Spinal cord (tissue), 10 donors: ENCODE measurements at places on chromosomes 5 and 9. TPM values are rescaled to one million over a fixed set of nuclear protein-coding genes. Genes with fewer than 3 reads are reported as not detected.

GRCh38 chr9:569296-569695, 272.2 kb upstream of the DMRT1 start:
- no peak for DNase-seq
- H3K4me3 ChIP-seq: no peak overlapping the region
- peaks cover 11% of the 10 kb centered on the region for H3K4me1 ChIP-seq
- no peaks in the 10 kb centered on the region for H3K36me3 ChIP-seq
- H3K27me3 ChIP-seq: no peaks in the 10 kb centered on the region

The FLT4 gene
- total RNA-seq: 10.1 TPM

- no peak overlapping the region for H3K27ac ChIP-seq
- H3K4me1 ChIP-seq: peaks cover 26% of the 10 kb centered on the region
- H3K36me3 ChIP-seq: peaks cover 61% of the 10 kb centered on the region
- no peak overlapping the region for H3K4me3 ChIP-seq
- DNase-seq: no peak
- H3K27me3 ChIP-seq: no peaks in the 10 kb centered on the region
Observed at GRCh38 chr9:128820665-128821583, 2.6 kb downstream of the ENDOG start.

GRCh38 chr9:135939351-135940265, 21.6 kb downstream of the UBAC1 start:
- no peak overlapping the region for H3K4me3 ChIP-seq
- DNase-seq: no peak
- H3K36me3 ChIP-seq: peaks cover 83% of the 10 kb centered on the region
- H3K27me3 ChIP-seq: no peaks in the 10 kb centered on the region
- H3K4me1 ChIP-seq: no peaks in the 10 kb centered on the region
- no peak overlapping the region for H3K27ac ChIP-seq

DNA sequence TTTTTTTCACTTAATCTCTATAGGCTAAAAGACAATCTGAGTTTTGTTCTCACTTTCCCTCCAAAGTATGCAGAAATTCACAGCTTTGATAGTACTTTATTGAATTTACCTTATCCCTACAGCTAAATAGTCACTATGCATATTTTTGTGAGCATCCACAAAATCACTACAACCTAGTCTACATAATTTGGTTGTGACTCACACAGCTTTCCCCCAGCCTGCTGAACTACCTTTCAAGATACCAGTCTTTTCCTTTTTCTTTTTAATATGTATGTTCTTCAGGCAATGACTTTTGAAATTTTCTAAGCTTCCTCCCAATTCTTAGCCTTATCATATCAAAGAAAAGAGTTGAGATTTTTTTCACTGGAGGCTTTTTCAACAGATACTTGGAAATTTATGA, 347.3 kb upstream of the CDH6 start:
- no peaks in the 10 kb centered on the region for H3K4me1 ChIP-seq
- no peak overlapping the region for H3K4me3 ChIP-seq
- H3K27ac ChIP-seq: no peak overlapping the region
- no peak for DNase-seq
- no peaks in the 10 kb centered on the region for H3K36me3 ChIP-seq

GRCh38 chr9:79574136-79574535, 2.4 kb downstream of the TLE4 start:
- H3K27ac ChIP-seq: no peak overlapping the region
- H3K4me1 ChIP-seq: peaks cover 9% of the 10 kb centered on the region
- H3K27me3 ChIP-seq: peaks cover 7% of the 10 kb centered on the region
- peak overlapping the region; percentile 70 for H3K4me3 ChIP-seq
- H3K36me3 ChIP-seq: no peaks in the 10 kb centered on the region

DNA sequence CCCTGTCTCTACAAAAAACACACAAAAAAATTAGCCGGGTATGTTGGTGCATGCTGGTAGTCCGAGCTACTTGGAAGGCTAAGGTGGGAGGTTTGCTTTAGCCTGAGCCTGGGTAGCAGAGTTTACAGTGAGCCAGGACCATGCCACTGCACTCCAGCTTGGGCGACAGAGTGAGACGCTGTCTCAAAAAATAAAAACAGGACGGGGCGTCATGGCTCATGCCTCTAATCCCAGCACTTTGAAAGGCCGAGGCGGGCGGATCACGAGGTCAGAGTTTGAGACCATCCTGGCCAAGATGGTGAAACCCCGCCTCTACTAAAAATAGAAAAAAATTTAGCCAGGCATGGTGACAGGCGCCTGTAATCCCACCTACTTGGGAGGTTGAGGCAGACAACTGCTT, 40.3 kb downstream of the UBE2D2 start:
- peaks cover 39% of the 10 kb centered on the region for H3K36me3 ChIP-seq
- no peak overlapping the region for H3K4me3 ChIP-seq
- DNase-seq: no peak
- H3K27ac ChIP-seq: no peak overlapping the region

GRCh38 chr9:94120854-94121376, 36.7 kb downstream of the PTPDC1 start:
- H3K4me1 ChIP-seq: no peaks in the 10 kb centered on the region
- H3K4me3 ChIP-seq: no peak overlapping the region
- no peaks in the 10 kb centered on the region for H3K36me3 ChIP-seq
- DNase-seq: no peak
- no peak overlapping the region for H3K27ac ChIP-seq

DNA sequence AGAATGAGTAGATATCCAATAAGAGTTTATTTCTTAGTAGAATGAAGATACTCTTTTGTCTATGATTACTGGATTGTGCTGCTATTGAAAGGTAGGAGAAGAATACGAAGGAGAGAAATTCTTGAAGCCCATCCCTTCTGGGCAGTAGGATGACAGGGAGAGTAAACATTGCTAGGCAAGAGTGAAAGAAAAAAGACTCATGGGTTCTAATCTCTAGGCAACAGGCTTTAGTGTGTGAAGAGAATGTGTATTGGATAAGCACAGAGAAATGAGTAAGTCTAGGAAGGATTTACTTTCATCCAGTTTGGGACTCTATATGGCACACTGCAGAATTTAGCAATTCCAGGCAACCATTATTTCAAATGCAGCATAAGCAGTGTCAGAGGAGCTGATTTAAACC, 216.0 kb downstream of the GABRG2 start:
- no peaks in the 10 kb centered on the region for H3K27me3 ChIP-seq
- no peaks in the 10 kb centered on the region for H3K4me1 ChIP-seq
- H3K36me3 ChIP-seq: no peaks in the 10 kb centered on the region
- H3K4me3 ChIP-seq: no peak overlapping the region
- peak; percentile 51 for DNase-seq

DNA sequence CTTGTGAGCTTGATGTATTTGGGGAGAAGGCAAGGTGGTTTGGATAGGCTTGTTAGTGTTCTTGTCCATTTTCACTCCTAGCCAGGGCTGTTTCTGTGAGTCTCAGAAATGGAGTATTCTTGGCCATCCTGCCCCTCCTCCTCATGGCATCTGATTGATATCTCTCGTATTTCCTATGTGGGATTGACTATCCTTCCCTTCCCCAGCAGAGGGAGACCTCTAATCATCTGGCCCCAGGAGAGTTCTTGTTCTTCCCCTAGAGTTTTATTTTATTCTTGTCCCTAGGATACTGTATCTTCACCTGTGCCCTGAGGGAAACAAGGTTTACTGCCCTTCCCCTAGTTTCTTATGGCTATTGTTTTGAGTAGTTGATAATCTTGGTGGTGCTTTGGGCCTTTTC, 114.4 kb downstream of the VPS13A start:
- no peak overlapping the region for H3K4me3 ChIP-seq
- H3K27me3 ChIP-seq: no peaks in the 10 kb centered on the region
- no peaks in the 10 kb centered on the region for H3K4me1 ChIP-seq

DNA sequence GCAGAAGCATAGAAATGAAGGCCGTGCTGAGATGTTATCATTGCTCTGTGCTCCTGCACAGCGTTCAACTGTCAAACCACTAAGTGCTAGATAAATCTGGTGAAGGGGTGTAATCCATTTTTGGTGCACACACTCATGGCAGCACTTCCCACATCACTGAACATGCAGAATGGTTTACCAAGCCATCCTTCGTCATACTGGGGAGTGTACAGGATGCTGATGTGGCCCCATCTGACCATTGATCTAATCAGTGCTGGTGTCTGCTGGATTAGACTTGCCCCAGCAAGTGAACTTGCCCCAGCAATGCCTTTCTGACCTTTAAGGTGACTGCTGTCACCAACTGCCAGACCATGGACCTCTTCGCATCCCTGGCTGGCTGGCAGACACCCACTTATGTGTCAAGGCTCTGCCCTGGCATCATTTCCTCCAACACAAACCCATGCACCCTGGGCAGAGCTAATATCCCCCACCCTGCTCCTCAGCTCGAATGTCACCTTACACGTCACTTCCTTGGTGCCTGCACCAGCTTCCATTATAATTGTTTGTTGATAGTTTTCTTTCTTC, 4.2 kb upstream of the SEMA4D start:
- peaks cover 13% of the 10 kb centered on the region for H3K4me1 ChIP-seq
- H3K27ac ChIP-seq: no peak overlapping the region
- no peak overlapping the region for H3K4me3 ChIP-seq
- no peaks in the 10 kb centered on the region for H3K36me3 ChIP-seq

- H3K4me1 ChIP-seq: peaks cover 31% of the 10 kb centered on the region
- no peak for DNase-seq
- H3K36me3 ChIP-seq: peaks cover 12% of the 10 kb centered on the region
- H3K27ac ChIP-seq: no peak overlapping the region
- H3K4me3 ChIP-seq: no peak overlapping the region
- no peaks in the 10 kb centered on the region for H3K27me3 ChIP-seq
Observed at GRCh38 chr5:394671-395155, 48.3 kb upstream of the EXOC3 start.

The CNTNAP3B gene
- total RNA-seq: 44.6 TPM

The TLR4 gene
- total RNA-seq: 35.2 TPM

GRCh38 chr9:136044971-136045594, 50.0 kb downstream of the NACC2 start:
- peaks cover 78% of the 10 kb centered on the region for H3K36me3 ChIP-seq
- DNase-seq: no peak
- no peaks in the 10 kb centered on the region for H3K27me3 ChIP-seq

DNA sequence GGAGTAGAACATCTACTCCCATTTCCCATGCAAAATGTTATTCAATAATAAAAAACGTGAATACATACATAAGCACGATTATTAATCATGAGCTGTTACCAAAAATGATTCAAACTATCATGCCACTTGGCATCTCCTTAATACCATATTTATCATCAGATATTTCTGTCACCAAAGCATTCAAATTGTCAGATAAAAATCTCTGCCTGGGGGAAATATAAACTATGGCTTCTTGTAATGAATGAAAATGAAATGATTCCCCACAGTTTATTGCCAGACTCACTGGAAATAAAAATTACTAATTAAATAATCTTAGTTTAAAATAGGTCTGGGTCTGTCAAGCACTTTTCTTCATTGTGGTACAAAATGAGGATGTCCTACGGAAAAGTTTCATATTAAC, 265.4 kb downstream of the EDIL3 start:
- DNase-seq: no peak
- no peaks in the 10 kb centered on the region for H3K27me3 ChIP-seq

The EIF4E1B gene
- 0.44 TPM for total RNA-seq

- no peaks in the 10 kb centered on the region for H3K36me3 ChIP-seq
- no peaks in the 10 kb centered on the region for H3K27me3 ChIP-seq
- no peak overlapping the region for H3K4me3 ChIP-seq
- no peak overlapping the region for H3K27ac ChIP-seq
- no peaks in the 10 kb centered on the region for H3K4me1 ChIP-seq
Observed at GRCh38 chr5:120122703-120123102, 341.4 kb upstream of the PRR16 start.

DNA sequence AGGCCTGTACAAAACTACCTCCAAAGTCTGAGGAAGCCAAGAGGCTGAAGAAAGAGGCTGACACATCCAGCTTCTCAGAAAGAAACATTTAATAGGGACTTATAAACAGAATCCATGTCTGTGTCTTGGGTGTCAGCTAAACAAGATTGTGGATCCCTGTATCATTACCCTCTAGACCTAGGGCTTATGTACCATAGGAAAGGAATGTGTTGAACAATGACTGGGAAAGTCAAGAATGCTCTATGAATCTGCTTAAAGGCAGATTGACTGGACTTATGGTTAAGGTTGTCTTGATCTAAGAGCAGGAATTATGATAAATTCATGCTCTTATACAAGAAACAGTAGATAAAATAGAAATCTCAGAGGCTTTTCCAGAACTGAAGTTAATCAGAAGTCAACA, 335.7 kb upstream of the RPS23 start:
- H3K27ac ChIP-seq: no peak overlapping the region
- H3K36me3 ChIP-seq: no peaks in the 10 kb centered on the region
- no peak overlapping the region for H3K4me3 ChIP-seq
- no peak for DNase-seq

DNA sequence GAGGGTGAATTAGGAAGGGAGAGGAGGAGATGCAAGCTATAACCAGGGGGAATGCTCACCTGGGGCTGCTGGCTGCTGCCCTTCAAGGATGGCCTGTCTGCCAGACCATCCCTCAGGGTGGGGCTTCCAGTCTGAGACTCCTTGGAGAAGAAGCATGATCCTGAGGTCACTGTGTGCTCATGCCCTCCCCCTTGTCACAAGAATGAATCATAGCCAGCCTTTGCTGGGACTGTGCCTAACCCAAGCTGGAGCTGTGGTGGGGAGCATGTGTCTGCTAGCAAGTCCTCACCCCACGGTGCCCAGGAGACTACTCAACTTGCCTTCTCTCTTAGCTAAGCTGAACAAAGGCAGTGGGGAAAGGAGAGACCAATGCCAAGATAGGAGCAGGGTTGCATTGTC, 463.6 kb downstream of the SPOCK1 start:
- DNase-seq: no peak
- H3K27ac ChIP-seq: no peak overlapping the region
- no peaks in the 10 kb centered on the region for H3K27me3 ChIP-seq
- no peak overlapping the region for H3K4me3 ChIP-seq
- peaks cover 3% of the 10 kb centered on the region for H3K4me1 ChIP-seq

DNA sequence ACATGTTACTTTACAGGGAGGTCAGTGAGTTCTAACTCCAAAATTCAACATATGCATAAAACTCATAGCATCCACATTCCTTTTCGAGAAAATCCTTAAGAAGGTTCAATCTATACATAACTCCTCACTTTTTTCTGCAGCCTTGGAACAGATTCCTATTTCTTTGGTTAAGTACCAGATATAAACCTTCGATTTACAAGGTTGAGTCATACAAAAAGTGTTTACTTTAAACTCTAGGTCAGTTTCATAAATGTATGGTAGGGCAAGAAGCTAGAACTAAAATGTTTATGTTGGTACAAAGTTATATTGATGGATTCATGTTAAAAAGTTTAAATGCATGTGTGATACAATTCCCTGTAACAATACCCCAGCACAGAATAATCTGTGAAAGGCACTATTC, 19.4 kb downstream of the CDKN2AIPNL start:
- peaks cover 43% of the 10 kb centered on the region for H3K36me3 ChIP-seq
- no peak overlapping the region for H3K4me3 ChIP-seq
- H3K27ac ChIP-seq: no peak overlapping the region
- DNase-seq: no peak
- no peaks in the 10 kb centered on the region for H3K27me3 ChIP-seq
